Stimulated activated naive CD8-positive, alpha-beta T cell treated with anti-CD3 and anti-CD28 coated beads, Interleukin-15, amount 100 ng/mL, for 72 hours (primary cell): ENCODE measurements at places on chromosomes 2 and 18.

GRCh38 chr2:123073956-123074355 lies 951.1 kb upstream of the CNTNAP5 start:
- no peak for DNase-seq

- no peak for DNase-seq
Observed at GRCh38 chr2:220120041-220120440, 492.6 kb downstream of the SLC4A3 start.

DNA sequence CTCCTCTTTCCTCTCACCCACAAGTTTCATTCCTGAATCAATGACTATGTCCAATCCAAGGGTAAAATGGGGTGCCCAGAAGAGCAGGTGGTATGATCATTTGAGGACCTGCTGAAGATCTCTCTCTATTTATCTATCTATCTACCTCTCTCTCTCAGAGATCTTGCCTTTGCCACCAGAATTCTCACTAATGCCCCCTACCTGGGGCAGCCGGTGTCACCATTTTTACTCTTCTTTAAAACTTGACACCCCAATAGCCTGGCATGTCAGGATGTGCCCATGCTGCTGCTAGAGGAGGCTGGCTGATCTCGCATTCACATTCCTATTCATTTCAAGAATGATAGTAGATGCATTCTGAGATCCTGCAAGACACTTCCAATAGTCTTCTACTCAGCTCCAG lies 24.3 kb upstream of the RPIA start:
- DNase-seq = no peak

DNA sequence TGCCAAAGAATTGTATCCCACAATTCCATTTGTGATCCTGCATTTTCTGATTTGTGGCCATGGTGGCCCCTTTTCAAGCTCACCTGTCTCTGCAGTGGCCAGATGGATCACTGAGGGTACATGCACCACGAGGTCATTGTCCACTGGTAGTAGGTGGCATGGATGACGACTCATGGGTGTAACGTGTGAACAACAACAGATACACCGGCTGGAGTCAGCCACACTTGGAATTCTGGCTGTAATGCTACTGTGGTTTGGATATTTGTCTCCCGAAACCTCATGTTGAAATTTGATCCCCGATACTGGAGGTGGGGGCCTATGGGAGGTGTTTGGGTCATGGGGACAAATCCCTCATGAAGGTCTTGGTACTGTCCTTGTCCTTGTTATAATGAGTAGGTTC lies 102.2 kb upstream of the TAF1B start:
- DNase-seq = no peak

DNA sequence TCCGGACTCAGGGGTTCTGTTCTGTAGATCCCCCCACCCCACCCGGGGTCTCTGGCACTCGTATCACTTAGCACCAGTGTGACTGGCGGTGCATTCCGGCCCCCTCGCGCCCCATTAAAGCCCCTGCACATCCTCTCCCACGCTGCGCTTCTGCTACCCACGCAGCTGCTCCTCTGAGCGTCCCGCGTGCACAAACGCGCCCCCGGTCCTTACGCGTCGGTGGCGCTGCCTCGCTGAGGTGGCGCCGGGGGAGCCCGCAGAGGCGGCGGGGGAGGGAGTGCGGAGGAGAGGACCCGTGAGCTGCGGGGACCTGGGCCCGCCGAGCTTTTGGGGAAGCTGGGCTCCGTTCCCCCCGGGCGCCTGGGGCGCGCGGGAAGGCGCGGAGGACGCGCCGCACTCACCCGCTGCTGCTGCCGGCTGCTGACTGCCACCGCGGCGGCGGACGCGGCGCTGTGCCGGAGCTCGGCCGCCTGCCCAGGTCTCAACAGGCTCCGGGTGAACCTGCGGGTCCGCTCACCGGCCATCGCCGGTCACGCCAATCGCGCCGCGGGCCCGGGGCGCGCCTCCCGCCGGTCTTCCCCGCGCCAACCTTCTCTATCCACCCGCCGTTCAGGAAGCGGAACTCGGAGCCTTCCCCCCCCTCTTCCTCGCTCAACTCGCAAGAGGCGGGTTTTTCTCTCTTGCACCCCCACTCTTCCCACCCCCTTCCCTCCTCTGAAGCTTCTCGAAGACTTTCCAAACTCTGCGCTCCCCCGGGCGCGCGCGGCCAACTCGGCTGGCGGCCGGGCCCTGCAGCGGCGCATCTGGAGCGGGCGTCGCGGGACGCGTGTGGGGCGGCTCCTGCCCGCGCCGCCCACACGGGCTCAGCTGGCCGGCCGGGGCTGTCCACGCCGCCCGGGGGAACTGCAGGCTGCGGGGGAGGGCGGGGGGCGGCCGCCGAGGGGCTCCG lies at the start of gene DOCK10:
TSS of gene DOCK10 (minus strand) at position 618 of the 949 bp plus-strand sequence. CDS start at position 524, 94 bp downstream.
- DNase-seq = peak; percentile 75

DNA sequence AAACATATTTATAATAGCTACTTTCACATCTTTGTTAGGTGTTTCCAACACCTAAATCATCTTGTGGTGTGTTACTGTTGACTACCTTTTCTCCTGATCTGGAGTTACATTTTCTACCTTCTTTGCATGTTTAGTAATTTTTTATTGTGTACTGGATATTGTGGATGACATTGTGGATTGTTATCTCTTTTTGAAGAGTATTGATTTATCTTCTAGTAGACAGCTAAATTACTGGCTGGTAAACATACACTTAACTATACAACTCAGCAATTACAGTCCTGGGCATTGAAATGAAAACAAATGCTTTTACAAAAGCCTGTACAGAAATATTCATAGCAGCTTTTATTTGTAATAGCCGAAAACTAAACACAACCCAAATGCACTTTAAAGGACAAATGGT lies 150.8 kb downstream of the PTRHD1 start:
- DNase-seq = no peak

- no peak for DNase-seq
Observed at GRCh38 chr2:85475799-85476490, 57.4 kb downstream of the SH2D6 start.

DNA sequence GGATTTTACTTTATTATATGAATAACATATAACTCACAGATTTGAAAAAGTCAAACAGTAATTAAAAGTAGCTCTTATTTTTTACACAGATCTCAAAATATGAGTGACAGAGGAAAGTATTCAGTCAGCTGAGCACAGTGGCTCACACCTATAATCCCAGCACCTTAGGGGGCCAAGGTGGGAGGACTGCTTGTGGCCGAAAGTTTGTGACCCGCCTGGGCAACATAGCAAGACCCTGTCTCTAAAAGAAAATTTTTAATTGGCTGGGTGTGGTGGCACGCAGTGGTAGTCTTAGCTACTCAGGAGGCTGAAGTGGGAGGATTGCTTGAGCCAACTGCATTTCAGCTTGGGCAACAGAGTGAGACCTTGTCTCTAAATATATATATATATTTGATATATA lies 19.2 kb upstream of the UGP2 start:
- DNase-seq = no peak

- no peak for DNase-seq
Observed at GRCh38 chr2:20747317-20747716, 75.6 kb downstream of the LDAH start.

DNA sequence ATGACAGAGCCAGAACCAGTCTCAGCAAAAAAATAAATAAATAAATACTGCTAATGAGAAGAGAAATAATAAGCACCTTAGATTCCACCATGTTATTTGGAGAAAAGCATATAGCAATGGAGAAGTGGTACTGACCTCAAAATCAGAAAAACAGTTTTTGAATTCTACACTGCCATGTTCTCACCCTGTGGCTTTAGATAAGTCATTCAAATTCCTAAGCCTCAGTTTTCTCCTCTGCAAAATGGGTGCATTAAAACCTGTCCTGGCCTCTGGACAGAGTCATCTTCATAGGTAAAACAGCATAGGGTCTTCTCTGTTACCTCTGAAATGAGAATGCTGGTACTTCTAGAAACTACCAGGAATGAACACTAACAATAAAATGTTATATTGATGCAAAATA lies 62.2 kb upstream of the RMP24 start:
- DNase-seq = no peak
